ENCODE measurements at places on chromosomes 6 and 20. TPM values are rescaled to one million over a fixed set of nuclear protein-coding genes. Genes with fewer than 3 reads are reported as not detected.

Gene GNAS-AS1
- total RNA-seq: 0.96 TPM

Gene RSPO3
- not detected for total RNA-seq

Gene PRKN
- 0.94 TPM for total RNA-seq

Gene TSPO2
- total RNA-seq: not detected

Gene APOBEC2
- total RNA-seq: not detected

Gene GMNN
- total RNA-seq: 63.2 TPM

Gene DPPA5
- total RNA-seq: not detected

Gene MAS1
- total RNA-seq: not detected

Gene MYO6
- 0.67 TPM for total RNA-seq

Gene EEF1A2
- total RNA-seq: 0.12 TPM

Gene WFDC12
- total RNA-seq: not detected
